ENCODE measurements at places on chromosomes 11 and 22.

DNA sequence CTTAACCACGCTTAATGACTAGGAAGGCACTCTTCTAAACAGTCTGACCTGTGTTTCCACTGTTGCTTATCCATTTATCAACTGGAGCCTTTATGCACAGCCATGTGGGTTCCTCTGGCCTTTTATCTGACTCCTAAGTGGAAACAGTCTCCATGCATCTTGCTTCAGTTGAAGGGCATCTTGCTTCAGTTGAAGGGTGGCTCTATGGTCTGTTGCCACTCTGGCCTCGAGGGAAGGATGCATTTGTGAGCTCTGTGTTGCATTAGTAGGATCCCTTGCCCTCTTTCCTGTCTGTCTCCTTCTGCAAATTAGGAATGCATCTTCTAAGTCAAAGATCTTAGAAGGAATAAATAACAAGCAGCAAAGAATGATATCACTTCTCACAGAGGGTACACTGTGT lies 25.8 kb upstream of the C11orf96 start:
- DNase-seq = no peak

DNA sequence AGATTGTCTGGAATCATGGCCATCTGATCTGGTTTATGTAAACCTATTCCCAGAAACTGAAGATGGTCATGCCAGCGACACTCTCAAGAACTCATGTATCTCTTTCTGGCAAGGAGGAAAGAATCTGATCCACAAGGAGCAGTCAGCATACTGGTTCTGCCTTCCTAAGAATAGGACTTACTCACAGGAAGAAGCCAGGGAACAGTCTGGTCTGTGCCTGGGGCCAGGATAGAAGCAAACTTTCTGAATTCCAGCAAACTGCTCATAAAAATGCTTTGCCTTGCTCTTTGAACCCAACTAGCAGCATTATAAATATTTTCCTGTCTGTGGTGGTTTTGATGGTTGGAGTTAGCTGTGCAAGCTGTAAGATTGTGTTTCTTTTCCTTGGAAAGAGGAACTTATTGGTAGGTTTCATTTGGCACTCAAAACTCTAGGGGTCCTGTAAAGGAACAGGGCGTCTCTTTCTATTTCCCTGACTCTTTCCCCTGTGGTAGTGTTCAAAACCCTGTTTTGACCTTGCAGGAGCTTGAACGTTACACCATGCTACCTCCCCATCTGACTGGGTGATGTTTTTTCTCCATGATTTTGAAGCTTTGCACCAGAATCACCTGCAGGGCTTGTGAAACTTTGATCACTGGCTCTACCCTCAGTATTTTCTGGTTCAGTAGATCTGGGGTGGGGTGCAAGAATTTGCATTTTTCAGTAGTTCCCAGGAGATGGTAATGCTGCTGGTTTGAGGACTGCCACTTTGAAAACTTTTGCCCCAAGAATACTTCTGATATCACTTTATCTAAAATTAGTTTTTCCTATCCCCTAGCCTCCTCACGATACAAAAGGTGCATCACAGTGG lies 627.8 kb upstream of the ANO5 start:
- no peak for DNase-seq

GRCh38 chr11:29027436-29027835 lies 919.2 kb downstream of the METTL15 start:
- no peak for DNase-seq

DNA sequence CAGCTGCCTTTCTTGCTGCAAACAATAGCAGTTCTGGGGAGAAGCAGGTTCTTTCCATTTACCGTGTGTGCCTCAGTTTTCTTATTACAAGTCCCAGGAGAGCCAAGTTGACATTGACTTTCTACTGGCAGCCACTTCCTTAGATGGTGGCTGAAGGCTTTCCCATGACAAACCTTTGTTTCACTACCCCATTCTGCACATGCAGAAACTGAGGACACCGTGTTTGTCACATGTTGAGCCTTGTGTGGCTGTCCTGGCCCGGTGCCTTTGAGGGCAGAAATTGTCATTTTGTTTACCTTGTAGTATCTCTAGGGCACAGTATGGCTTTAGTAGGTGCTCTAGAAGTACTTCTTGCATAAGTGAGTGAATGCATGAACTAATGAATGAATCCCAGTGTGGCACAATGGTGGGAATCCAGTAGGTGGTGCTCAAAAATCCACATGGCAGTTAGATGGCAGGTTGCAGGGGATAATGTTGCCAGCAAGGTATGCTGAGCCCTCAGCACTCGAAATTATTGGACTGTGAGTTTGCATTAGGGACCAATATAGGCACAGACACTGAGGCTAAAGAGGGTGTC lies 101.6 kb downstream of the CSNK2A3 start:
- no peak for DNase-seq

DNA sequence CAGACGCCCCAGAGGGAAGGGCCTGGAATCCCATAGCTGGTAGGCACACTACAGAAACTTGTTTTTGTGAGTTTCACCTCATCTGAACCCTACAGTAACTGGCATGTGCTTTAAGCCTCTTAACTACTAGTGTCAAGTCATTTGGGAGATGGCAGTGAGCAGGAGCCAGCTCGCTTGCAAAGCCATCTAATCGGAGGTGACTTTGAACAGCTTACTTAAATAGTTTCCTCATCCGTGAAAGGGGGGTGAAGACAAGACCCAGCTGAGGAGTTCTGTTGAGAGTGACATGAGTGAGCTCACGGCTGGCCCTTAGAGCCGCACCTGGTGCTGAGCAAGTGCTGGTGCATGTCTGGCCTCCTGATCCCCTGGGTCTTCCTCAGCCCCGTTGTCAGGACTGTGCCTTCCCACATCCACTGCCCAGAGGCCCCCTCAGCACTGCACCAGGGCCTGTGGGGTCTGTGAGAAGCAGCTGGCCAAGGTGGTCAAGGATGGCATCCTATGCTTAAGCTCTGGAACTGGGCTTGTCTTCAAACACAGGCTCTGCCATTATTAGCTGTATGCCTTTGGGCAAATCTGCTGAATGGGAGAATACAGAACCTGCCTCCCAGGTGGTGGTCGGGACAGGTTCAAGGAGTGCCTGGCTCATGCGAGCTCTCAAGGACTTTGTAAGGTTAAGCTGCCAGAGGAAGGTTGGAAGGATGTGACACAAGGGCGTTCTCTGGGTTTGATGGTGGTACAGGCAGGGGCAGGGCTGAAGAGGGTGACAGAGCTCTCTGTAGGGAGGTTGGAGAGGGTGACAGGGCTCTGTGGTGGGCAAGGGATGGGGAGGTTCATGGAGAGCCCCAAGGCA lies 27.3 kb downstream of the INCENP start:
- DNase-seq = no peak
